Pulmonary artery endothelial cell (primary cell): ENCODE measurements at places on chromosomes 13 and 19. TPM values are rescaled to one million over a fixed set of nuclear protein-coding genes. Genes with fewer than 3 reads are reported as not detected.

- DNase-seq: no peak
Measured at GRCh38 chr13:75804605-75805004, 168.5 kb downstream of the LMO7 start.

Gene DLEU7
- total RNA-seq: not detected in 2 replicates

- DNase-seq: no peak
Measured at GRCh38 chr13:40974460-40975407, 44.4 kb downstream of the ELF1 start.

Gene KIR3DL2
- total RNA-seq: not detected in 2 replicates

DNA sequence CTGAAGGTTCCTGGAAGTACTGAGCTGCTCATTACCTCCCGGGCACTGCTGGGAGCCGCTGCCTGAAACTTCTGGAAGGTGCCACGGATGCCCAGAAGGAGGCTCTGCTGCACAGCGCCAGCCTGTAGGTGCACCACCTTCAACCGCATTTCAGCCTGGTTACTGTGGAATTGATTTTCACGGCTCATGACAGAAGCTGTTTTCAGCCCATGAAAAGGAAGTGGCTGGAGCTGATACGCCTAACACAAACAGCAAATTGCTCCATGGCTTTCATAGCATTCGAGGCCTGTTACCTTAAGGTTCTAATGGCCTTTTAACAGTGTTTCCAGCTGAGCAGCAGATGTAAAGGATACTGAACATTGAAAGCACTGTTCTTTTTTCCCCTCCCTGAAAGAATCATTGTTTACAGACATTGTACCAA lies 22.0 kb downstream of the GPC6 start:
- DNase-seq: no peak

Gene PCDH20
- not detected in 2 replicates for total RNA-seq

Gene KLK4
- not detected in 2 replicates for total RNA-seq

- no peak for DNase-seq
Measured at GRCh38 chr13:80437231-80437630, 96.3 kb upstream of the SPRY2 start.

DNA sequence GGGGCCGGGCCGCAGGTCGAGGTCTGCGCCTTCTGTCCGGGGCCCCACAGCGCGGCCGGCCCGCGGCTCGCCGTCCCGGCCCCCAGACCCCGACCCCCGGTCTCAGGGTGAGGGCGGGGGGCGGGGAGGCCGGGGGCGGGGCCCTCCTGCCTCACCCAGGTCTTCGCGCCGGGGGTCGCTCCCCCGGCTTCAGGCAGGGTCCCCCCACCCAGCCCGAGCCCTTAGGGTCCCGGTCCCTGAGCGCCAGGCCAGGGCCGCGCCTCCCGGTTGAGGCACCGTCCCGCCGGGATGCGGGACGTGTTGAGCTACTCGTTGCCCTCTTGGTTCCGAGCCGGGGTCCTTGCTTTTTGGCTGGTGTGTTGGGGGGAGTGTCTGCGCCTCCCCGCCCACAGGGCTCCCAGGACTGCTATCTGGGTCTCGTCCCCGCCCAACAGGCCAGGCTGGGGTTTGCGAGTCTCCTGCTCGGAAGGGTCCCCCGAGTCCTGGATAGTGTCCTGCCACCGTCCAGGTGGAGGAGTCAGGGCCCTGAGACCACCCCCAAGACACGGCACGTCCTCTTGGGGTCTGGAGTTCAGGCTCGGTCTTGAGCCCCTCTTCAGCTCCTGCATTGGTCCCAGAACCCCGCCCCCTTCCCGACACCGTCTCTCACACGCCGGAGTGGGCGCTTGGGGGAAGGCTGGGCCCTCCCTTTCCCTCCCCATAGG lies 452 bp downstream of the PIAS4 start:
- no peak for DNase-seq

DNA sequence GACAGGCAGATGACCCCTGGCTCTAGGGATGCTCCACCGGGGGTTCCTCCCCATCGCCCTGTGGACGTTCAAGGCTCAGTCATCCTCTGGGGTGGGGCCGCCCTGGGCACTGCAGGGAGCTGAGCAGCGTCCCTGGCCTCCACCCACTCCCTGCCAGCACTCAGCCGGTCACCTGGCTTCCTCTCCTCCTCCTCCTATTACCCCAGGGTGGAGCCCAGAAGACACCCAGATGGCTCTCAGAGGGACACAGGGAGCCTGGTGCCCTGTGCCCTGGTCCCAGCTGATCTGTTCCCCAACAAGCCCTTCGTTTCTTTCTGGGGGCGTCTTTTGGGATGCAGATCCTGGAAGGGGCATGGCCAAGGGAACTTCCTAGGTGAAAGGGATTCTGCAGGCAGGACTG lies 3.7 kb upstream of the MKNK2 start:
- DNase-seq: no peak

DNA sequence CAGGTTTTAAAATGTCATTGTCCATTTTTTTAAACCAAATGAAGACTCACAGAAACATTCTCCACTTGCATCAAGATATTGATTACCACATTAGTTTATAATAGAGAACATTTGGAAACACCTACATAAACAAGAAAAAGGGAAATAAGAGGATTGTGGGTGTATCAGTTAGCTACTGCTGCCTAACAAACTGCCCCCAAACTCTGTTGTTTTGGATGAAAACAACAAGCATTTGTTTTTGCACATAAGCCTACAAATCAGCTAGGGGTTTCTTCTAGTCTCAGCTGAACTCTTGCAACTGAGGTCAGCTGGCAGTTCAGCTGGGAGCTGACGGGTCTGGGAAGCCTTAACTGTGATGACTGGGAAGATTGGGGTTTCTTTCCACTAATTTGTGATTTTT lies 464.4 kb downstream of the COG6 start:
- no peak for DNase-seq

DNA sequence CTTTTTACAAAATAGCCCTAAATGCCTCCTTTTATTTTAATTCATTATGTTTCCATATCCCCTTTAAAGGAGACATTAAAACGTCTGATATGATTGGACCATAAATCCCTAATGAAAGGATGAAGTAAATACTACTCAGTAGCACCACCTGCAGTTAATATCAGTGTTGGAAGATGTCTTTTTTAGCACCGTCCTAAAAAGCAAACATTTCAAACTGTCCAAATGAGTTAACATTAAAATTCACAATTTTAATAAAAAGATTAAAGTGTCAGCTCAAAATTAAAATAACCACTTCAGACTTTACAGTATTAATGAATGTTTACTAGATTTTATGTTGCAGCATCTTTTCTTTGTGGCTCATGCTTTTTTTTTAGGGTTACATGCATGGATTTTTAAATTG lies 12.3 kb downstream of the ZNF507 start:
- no peak for DNase-seq

DNA sequence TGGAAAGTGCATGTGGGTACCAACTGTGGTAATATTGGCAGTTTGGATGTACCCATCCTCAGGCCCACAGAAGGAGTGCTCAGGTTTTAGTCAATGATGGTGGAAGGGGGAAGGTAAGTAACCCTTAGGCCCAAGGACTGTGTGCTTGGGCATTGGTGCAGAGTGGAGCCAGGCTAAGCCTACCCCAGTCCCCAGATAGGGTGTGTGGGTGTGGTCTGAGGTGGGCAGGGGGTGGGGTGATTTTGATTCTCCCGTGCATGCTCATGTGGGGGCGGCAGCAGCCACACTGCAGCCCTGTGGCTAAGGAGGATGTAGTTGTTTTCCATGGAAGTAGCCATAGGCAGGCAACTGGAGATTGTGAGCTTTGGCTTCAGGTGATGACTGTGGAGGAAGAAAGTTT lies 2197.3 kb downstream of the PCDH9 start:
- no peak for DNase-seq

- DNase-seq: no peak
Measured at GRCh38 chr13:109870274-109870673, 83.9 kb upstream of the IRS2 start.

- DNase-seq: no peak
Measured at GRCh38 chr13:101453784-101454201, 1.3 kb downstream of the ITGBL1 start.

DNA sequence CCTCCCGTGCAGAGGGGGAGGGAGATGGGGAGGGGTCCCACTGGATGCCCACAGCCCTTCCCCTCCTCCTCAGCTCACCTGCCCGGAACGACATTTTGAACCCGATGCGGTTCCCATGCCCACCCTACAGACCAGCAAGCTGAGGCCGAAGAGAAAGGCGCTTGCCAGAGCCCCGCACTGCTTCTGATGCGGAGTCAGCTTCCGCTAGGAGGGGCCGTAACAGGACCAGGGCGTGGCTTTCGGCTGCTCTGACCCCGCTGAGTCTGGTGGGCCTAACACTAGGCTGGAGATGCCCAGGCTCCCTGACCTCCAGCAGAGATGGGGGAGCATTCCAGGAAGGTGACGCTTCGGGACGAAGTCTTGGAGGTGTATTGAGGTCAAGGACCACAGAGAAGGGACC lies 6.7 kb downstream of the ONECUT3 start:
- no peak for DNase-seq

- no peak for DNase-seq
Measured at GRCh38 chr13:28379371-28380083, 115.4 kb downstream of the FLT1 start.

Gene MAP4K1
- total RNA-seq: 0.13 and 0.21 TPM in 2 replicates

DNA sequence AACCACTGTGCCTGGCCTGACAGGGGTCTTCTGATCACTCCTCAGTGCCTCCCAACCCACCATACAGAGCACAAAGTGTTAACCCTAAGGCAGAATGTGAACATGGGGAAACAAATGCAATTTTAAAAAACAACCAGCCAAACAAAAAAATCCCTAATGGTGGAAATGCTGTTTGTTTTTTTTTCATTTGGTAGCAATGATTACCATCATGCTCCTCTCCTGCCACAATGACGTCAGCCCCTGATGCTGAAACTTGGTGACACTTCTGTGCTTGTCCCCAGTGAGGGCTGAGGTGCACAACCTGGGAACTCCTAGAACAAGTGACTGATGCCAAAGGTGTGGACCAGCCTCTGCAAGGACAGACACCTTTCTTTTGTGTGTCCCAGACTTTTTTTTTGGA lies 4.0 kb upstream of the TSPAN16 start:
- no peak for DNase-seq

DNA sequence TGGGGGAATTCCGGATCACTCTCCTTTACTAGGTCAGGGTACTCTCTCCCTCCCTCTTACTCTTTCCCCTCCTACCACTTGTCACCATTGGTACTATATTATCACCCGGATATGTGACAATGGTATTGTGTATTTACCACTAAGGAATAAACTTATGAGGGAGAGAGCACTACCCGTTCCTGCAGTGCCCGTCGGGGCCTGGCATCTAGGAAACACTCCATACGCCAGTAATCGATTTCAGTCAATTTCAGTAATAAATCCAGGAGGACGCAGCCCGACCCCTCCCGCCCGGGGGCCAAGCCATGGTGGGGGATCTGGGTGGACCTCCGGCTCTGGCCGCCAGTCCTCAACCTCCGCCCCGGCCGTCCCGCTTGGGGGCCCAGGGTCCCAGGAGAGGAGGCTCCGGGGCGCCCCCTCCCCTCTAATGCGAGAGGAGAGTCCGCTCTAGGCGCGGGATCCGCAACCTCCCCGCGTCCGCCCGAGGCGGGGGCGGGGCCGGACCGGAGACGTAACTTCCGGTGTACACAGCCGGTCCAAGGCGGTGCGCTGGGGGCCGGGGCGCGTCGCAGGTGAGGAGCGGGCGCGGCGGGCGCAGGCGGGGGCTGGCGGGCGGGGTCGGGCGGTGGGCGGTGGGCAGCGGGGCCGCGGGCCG lies at the start of gene GARRE1:
Gene GARRE1, plus strand, starts transcription at position 509 of the 652 bp plus-strand sequence. CDS start 45,920 bp downstream, outside the sequence.
- no peak for DNase-seq

GRCh38 chr19:53102206-53102755 lies 941 bp downstream of the ZNF160 start:
- DNase-seq: no peak

DNA sequence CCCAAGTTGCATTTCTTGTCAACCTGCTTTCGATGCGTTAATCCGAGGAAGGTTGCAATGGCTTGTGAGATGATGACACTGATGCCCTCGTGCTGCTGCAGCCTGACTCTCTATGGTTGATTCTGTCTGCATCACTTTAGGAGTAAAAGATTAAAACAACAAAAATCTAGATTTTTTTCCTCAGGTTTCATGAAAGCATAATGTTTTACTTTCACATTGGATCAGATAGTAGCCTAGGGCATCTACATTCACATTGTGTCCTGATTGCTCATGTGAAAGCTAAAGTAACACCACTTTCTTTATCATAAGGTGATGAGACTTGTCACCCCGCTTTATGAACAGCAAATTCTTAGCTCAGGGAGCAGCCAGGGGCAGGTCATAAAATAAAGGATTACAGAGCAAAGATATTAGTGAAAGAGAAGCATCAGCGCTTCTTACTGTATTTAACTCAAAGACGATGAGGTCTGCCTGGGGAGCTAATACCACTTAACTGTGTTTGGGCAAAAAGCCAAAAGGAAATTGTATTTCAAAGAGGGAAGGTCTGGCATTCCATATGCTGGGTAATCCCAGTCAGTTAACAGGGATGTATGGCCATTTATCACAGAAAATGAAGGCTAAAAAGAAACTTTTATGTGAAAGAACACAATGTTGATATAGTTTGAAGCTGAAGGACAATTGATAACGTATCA lies 270.5 kb downstream of the GPC6 start:
- no peak for DNase-seq

GRCh38 chr19:13428352-13428751 lies 77.9 kb downstream of the CACNA1A start:
- DNase-seq: no peak

DNA sequence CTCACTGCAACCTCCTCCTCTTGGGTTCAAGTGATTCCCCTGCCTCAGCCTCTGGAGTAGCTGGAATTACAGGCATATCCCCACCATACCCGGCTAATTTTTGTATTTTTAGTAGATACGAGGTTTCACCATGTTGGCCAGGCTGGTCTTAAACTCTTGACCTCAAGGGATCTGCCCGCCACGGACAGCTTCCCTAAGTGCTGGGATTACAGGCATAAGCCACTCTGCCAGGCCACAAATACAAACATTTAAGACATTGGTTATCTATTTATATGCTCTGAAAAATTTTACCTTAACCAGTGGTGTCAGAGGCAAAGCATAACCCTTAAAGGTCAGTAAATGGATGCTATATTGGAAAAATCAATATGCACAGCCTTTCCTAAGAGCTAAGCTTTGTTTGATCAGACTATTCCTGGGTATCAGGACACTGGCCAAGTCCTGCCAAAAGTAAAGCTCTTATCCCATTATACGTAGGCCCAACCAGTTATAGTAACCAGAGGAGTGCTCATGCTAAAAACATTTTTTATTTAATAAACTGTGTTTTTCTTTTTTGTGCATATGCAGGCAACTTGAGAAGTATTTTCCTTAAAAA lies 56.4 kb upstream of the STARD13 start:
- DNase-seq: no peak

- no peak for DNase-seq
Measured at GRCh38 chr13:59444210-59444857, 719.4 kb downstream of the DIAPH3 start.

DNA sequence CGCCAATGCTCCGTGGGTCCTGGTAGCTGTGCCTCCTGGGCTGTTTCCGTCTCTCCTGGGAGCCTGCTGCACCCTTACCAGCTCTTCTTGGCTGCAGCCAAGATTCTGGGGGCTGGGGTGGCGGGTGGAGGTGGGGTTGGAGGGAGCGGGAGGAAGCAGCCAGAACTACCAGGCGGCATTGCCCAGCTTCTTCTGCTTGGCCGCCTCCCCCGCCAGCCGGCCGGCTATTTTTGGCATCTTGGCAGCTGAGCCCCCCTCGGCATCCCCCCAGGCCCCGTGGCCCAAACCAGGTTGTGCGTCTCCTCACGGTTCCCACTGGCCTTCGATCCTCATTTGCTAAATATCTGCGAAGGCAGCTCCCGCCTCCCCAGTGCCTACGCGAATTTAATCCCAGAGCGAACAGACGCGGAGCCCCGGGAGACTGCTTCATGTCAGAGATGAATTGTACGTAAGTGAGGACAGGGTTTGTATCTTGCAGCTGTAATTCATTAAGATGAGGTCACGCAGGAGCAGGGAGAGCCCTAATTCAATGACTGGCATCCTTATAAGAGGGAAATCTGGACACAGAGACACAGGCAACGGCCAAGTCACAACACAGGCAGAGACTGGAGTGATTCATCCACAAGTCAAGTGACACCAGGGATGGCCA lies 12.8 kb upstream of the PEAK3 start:
- DNase-seq: no peak
